ENCODE measurements at places on chromosomes 2 and 18. TPM values are rescaled to one million over a fixed set of nuclear protein-coding genes. Genes with fewer than 3 reads are reported as not detected.

DNA sequence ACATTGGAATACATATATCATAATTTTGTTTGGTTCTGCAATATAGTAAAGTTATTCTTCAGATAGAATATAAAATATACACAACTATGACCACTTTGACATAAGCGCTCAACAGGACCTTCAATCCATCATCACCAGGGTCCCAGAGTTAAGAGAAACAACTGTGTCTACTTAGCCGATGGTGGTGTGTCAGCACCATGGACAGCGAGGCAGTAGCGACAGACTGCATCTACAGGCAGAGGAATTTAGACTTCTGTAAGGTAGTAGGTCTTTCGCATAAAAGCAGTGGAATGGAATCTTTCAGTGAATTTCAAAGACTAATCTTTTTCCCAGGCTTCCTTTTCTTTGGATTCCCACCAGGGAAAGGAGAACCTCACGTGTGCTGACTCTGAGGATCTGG, 20.5 kb upstream of the LRPPRC start:
- H3K27me3 ChIP-seq = peaks cover 18% of the 10 kb centered on the region
- H3K4me3 ChIP-seq = no peak overlapping the region
- H3K4me1 ChIP-seq = no peaks in the 10 kb centered on the region
- DNase-seq = no peak
- no peak overlapping the region for H3K27ac ChIP-seq

GRCh38 chr2:109195193-109196045, 66.4 kb downstream of the SH3RF3 start:
- H3K27ac ChIP-seq = no peak overlapping the region
- no peak overlapping the region for H3K4me3 ChIP-seq
- no peaks in the 10 kb centered on the region for H3K27me3 ChIP-seq
- H3K36me3 ChIP-seq = no peaks in the 10 kb centered on the region
- DNase-seq = no peak

TLX2 gene
- 0.56 TPM for total RNA-seq

FAM124B gene
- total RNA-seq = 5.2 TPM
